KBM-7 (cell line): ENCODE measurements at places on chromosomes 2 and 18.

- DNase-seq = peak; percentile 34
Observed at GRCh38 chr2:145584353-145584752, 1064.4 kb upstream of the ZEB2 start.

DNA sequence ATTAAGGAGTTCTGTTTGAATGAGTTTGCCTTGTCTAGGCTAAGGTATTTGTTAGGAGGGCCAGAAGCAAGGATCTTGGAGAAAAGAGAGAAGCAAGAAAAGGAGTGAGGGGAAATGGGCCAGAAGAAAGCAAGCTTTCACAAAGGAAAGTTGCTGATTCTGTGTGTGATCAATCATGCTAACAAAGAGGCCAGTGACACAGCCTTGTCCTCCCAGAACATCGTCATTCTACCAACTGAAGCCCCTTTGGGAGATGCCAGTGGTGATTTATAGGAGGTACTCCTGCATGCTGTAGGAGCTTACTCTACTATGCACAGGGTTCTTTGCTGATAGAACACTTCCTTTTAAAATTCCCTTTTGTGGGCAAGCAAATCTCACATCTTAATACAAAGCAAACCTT is 449.2 kb upstream of the SPRED2 start:
- no peak for DNase-seq

GRCh38 chr18:62898359-62898758 is 183.0 kb downstream of the PHLPP1 start:
- no peak for DNase-seq

DNA sequence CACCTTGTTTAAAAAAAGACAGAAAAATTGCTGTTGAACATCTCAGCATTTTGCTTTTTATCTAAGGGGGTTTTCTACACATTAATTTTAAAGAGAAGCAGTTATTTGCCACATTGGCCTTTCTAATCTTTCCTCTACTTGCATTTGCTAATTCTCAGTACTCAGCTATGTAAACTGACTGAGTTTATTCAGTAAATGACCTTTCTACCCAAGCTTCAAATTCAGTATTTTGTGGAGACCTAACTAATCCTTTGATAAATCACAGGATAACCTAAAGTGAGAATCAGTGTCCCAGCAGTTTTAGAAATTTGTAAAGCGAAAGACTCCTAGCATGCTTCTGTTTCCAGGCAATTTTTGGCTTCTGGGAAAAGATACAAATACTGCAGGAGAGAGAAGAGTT is 288.4 kb downstream of the ASXL3 start:
- no peak for DNase-seq

DNA sequence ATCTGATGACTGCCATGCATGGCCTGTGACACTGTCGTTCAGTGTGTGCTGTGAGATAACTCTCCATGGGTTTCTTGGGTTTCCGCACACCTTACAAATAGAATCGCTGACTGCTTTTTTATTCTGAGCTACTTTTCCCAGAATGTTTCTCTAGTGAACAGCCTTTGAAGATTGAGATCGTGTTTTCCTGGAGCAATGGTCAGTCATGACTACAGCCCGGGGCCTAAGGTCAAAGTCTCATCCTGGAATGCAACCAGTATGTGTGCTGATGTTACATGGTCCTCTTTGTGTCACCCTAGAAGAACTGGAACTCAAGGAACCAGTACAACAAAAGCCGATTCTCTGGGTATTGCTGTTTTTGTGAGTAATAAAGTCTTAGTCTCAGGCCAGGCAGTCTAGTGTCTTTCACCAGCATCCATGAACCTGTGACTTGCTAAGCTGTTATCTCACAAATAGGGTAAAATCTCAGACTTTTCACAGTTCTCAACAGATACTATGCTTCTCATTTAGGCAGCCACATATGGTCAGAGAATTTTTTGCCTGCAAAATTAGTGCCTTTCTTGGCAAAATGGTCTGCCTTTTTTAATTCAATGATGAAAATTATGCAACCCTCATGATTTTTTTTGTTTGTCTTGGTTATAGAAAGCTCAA is 124.9 kb upstream of the PIEZO2 start:
- no peak for DNase-seq

GRCh38 chr2:69118609-69119008 is 105.6 kb downstream of the ANTXR1 start:
- no peak for DNase-seq

DNA sequence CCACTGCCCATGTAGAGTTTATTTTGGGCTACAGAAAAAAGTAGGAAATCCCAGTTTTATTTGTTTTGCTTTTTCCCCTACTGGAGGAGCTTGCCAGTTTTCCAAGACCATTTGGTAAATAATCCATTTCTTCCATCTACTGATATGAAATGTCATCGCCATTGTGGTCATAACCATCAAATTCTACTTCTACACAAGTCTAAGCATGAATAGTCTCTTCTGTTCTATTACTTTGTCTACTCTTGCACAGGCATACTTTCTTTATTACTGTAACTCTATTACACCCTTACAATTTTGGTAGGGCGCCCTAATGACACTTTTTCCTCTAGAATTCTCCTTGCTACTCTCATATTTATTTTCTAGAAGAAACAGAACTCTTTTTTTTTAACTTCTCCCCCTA is 120.7 kb downstream of the ATAD2B start:
- DNase-seq = no peak

DNA sequence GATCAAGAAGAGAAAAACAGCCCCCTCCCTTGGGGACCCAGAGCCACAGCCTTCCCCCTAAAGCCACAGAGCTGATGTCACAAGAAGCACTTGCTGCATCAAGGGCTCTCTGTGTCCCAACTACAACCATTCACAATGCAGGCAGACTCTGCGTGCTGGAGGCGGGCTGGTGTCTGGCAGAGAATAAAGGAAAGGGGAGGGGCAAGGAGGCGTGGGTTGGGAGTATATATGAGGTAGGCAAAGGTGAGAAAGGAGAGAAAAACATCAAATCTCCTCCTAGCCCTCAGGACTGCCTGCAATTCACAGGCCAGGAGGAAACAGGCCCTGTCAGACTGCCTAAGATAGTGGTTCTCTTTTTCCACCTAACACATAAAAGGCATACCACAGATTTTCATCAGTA is 48.8 kb upstream of the IHH start:
- peak; percentile 3 for DNase-seq

DNA sequence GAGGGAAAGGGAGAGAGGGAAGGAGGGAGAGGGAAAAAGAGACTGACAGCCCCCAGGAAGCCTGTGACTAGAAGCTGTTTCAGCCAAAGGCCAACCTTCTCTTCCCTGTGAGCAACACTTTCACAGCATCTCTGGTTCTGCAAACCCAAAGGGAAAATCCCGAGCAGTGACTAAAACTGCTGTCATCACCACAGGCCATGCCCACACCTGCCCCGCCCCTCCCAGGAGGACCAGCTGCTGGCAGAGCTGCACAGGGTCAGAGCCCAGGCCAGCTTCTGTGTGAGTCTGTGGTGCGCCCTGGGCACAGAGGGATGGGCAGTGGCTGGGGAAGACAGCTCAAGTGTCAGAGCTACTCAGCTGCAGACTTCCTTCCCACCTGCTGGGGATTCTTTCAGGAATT is 64.9 kb upstream of the OTOS start:
- no peak for DNase-seq

DNA sequence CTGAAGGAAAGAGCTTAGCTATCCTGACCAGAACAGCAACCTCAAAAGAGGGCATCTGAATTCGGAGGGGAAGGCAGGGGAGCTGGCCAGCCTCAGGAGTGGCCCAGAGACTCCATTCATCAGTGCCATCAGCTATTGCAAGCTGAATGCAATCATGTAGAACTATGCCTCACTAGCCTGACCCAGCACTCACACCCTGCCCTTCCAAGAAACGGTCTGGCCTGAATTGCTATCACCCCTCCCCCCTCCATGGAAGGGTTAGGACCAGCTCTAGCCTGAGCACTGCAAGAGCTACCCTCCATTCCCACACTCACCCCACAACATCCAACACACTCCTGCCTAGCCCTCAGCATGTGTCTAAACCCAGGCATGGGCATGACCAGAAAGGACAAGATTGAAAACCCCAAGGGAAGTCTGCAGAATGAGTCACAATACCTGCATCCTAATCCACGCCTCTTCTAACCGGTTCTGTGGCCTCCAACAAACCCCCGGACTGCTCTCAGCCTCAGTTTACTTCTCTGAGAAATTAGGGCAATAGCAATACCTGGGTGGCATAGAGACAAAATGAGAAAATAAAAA is 120.3 kb downstream of the BCL11A start:
- no peak for DNase-seq

DNA sequence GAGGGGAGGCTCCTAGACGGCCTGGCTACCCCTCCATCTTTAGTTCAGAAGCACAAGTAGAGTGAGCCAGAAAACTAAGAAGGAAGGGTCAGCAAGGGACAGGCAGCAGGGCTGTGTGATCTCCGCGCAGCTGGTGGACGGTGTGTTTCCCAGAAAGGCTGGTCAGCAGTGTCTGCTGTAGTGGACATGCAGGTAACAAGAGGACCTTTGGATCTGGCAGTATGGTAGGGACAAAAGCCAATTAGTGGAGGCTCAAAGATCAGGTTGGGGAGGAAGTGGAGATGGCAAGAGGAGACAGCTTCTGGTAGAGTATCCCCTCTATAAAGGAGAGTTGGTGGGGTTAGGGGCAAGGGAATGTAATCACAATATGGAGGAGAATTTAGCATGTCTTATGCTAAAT is 95.1 kb downstream of the NCK2 start:
- DNase-seq = no peak

- DNase-seq = no peak
Observed at GRCh38 chr2:192146069-192147015, 48.4 kb downstream of the TMEFF2 start.

DNA sequence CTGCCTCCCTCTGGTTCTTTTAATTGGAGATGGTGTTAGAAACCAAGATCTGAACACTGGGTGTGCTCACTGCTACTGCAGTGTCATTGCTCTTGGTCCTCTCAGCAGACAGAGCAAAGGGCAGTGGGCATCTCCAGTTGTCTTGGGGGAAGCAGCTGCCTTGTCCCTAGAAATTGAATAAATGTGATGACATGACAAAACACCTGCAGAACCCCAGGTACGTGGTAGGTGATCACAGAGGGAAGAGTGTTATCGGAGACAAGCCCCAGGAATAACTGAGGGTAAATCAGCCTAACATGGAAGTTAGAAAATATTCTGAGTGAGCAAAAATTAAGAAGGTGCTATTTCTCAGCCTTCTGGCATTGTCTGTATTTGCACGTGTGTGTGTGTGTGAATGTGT is 311.9 kb upstream of the HDAC4 start:
- no peak for DNase-seq

GRCh38 chr2:105488285-105488684 is 89.4 kb upstream of the FHL2 start:
- no peak for DNase-seq

- no peak for DNase-seq
Observed at GRCh38 chr2:202718614-202719013, 83.8 kb downstream of the FAM117B start.

GRCh38 chr18:48945953-48946217 is 4.9 kb downstream of the SMAD7 start:
- DNase-seq = no peak

GRCh38 chr2:56018267-56018666 is 94.7 kb upstream of the EFEMP1 start:
- DNase-seq = no peak

DNA sequence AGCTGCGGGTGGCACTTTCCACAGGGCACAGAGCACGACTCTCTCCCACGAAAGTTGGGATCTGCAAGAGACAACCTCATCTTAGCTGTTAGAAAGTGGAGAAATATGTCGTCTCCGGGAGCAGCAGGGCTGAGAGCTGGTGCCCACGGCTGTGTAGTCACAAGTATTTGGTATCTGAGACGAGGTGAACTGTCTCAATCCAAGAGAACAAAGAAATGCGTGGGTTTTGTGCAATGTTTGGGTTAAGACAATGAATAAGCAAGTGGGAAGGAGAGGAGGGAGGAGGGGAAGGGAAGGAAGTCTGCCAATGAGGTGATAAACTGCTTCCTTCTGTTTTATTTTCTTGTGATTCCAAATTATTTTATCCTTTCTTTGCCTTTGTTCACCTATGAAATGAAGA is 18.0 kb downstream of the DYTN start:
- no peak for DNase-seq

- DNase-seq = no peak
Observed at GRCh38 chr2:231144896-231145295, 20.1 kb upstream of the HTR2B start.

DNA sequence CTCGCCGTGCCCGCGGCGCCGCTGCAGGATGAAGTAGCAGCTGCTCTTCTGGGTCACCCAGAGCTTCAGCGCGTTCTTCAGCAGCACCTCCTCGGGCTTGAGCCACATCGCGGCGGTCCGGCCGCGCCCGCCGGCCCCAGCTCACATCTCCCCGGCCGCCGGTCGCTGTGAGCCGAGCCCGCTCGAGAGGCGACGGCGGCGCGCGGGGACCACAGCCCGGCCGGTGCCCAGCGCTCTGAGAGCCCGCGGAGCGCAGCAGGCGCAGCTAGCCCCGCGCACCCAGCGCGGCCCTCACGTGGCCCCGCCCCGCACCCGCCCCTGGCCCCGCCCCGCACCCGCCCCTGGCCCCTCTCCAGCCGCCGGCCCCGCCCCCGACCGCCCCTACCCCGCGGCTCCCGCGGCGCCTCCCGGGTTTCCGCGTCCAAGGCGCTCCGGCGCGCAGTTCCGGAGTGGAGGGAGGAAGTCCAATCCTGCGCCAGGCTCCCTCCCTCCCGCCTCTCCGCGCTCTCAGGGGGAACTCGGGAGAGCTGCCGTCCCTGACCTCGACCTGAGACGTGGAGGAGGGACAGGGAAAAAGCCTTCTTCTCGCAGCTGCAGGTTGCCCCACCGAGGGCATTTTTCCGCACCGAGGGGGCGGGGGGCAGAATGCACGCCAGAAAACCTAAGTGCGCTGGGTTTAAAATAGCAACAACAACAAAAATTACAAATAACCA is at the start of gene TBC1D8:
TSS of gene TBC1D8 (minus strand) at position 237 of the 713 bp plus-strand sequence. CDS start at position 108, 129 bp downstream.
- DNase-seq = peak; percentile 53

DNA sequence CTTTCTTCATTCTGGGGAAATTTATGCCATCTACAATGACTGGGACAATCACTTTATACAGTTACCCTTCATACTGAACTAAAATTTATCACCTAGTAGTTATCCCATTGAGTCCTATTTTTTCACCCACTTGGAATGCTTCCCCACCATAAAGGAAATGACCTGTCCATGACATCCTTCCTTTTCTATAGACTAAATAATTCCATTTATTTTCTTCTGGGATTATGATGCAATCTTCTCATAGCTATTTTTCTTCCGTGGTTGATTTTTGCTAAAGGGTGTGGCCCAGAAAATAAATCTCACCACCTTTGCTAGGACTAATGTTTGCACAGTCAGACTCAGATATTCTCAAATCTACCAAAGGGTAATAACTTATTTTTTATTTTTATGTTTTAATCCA is 186.1 kb upstream of the NRXN1 start:
- DNase-seq = no peak

DNA sequence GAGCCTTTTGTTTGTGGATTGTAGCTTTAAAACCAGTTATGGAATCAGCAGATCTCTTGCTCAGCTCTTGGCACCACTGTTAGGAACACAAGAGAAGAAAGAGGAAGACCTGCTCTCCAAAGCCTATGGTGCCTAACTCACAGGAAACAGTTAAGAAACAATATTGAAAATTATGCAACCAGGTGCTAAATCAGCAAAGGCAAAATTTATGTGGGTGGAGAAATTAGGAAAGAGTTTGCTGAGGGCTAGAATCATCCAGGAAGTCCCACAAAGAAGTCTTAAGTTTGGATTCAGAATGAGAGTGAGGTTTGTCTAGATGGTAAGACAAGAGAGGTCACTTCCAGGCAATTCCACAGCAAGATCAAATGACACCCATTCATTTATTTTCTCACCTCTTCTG is 49.4 kb downstream of the AOX1 start:
- DNase-seq = peak; percentile 57
